Sciatic nerve (tissue), 2 donors: ENCODE measurements at places on chromosomes 1 and 21. TPM values are rescaled to one million over a fixed set of nuclear protein-coding genes. Genes with fewer than 3 reads are reported as not detected.

DNA sequence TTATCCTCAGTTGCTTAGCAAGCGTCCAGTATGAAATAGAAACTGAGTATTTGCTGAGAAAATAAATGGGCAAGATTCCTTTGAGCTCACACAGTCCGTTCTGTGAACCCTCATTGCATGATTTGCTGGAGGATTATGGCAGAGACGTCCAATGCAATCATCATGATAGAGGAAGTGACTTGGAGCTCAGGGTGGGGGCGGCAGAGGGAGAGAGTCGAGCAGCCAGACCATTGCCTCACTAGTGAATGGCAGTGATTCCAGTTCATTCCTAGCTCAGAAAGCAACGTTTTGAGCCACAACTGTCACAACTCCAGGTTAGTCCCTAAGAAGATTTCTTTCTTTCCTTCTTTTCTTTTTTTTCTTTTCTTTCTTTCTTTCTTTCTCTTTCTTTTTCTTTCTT, 27.5 kb upstream of the COL9A2 start:
- no peak for DNase-seq

DNA sequence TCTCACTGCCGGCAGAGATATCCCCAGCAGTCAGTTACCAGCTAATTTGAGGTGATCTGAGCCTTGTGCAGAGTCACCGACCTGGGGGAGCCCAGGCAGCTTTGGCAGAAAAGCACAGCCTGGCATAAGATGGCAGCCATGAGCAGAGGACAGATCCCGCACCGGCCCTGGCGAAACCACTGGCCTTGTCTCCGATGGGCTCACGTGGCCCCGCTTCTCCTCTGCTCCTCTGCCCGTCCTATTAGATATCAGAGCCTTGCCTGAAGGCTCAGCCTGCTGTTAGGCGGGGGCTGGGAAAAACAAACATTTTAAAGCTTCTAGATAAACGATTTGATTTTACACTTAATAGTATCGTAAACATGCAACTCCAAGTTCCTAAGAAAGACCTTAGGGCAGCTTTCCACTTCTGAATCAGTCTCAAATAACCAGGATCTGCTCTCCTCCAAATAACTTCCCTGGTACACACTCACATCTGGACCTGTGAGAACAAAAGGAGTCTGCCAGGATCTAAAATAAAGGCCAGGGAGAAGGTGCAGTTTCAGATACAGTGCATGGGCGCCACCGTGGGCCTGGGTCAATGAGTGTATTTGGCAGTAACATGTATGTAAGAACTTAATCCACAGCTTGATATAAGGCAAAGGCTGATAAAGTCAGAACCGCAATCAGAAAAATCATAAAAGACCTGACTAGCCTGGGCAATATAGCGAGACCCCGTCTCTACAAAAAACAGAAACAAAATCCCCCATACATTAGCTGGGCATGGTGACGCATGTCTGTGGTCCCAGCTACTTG, 10.0 kb downstream of the EDARADD start:
- no peak for DNase-seq

GRCh38 chr1:53182111-53182593, 14.5 kb upstream of the CPT2 start:
- peak; percentile 93 for DNase-seq

GRCh38 chr1:115609021-115609420, 32.7 kb upstream of the VANGL1 start:
- no peak for DNase-seq

DNA sequence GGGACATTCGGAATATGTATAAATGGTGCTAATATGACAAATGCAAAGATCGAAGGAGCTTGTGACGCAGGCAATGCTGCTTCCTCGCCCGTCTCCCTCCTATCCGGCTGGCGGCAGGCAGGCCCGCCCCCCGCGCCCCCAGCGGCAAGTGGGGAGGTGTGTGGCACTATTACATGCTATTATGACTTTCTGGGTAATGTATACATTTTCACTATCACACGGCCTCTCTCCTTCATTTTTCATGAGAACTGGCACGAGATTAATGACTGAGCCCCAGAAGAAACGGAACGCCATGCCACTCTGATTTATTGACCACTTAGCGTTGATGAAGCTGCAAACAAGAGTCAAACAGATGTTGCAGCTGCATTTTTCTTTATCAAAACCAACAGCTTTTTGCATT, 138.9 kb upstream of the VAMP3 start:
- DNase-seq: no peak

- no peak for DNase-seq
Observed at GRCh38 chr1:98964198-98964597, 40.5 kb downstream of the PLPPR5 start.

- DNase-seq: no peak
Observed at GRCh38 chr1:169060043-169060722, 46.3 kb upstream of the ATP1B1 start.

KRTAP19-1 gene
- total RNA-seq: not detected
